ENCODE measurements at places on chromosomes 11 and 22.

GRCh38 chr11:11396301-11397035 lies 43.4 kb upstream of the CSNK2A3 start:
- DNase-seq: peak; percentile 83

- DNase-seq: no peak
Observed at GRCh38 chr11:114167355-114167754, 107.8 kb downstream of the ZBTB16 start.

DNA sequence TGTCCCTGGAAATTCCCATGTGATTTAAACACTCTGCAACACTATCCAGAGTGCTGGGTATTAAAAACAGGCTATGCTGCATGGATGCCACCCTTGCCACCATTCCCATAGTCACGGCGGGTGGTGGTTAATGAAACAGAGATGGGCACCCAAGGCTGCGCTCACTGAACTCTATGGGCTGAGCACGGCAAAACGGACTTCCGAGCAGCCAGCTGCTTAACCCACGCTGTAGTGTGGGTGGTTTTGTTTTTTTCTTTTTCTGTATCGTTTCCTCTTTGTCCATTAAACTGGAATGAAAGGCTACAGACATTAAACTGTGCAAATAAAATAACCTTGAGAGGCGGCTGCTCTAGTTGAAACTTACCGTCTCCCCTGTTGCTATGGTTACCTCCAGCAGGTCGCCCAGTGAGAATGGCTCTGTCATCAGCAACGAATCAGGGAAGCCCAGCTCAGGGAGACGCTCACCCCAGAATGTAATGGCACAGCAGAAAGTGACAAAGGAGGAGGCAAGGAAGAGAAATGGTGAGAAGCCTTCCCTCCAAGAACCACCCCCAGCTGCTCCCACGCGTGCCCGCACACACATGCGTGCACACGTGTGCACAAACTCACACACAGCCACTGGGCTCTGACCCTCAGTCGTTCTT lies 102.1 kb downstream of the C11orf91 start:
- DNase-seq: no peak

DNA sequence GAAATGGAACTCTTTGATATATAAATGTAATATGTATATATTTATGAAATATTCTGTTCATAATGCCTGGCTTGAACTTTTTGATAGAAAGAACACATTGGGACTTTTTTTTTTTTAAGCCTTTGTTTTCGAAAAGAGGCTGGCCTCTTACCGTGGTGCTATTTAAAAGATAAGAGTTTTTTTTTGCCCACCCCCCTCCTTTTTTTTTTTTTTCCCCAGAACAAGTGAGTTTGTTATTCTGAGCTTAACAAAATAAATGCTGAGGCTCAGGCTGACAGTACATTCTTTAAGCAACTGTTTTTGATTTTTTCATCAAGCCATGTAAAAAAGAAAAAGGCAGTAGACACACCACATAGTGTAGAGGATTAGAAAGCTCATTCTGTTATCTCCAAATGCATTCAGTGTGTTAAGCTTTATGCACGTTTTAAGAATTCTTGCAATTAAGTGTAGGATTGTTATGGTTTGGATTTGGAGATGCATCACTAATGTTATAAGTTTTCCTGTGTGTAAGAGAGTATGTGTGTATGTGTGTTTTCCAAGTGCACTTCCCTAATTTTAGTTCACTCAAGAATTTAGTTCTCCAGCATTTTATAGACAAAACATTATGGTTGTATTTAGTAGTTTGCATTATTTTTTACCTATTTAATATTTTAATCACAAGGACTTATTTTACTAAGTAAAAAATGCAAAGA lies 12.0 kb downstream of the PDHX start:
- no peak for DNase-seq

DNA sequence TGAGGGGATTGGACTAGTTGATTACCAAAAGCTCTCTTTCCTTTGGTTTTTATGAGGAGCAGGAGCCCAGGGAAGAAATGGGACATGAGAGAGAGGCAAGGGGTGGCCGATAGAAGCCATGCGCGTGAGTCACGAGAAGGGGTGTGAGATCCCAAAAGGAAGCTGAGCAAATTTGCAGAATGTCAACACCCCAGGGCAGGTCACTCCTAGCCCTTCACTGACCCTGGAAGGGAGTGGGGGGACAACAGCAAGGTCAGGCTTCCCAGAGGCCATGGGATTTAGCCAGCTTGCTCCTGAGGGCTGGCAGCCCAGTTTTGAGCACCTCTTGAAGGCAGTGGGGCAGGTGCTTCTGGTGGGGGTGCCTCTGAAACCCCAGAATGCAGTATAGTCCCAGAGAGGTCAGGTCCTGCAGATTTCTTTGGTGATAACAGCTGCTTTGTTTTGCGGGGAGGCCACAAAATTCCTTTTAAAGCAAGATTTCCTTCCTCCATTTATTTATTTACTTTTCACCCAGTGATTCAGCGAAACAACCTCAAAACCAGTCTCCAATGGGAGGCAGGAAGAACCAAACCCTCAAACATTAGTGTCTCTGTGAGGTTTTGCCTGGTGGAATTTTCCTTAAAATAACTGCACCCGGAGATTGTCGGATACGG lies 40.1 kb upstream of the TIMP3 start:
- DNase-seq: peak; percentile 63

GRCh38 chr11:81744336-81745116 lies 989.1 kb downstream of the FAM181B start:
- no peak for DNase-seq

DNA sequence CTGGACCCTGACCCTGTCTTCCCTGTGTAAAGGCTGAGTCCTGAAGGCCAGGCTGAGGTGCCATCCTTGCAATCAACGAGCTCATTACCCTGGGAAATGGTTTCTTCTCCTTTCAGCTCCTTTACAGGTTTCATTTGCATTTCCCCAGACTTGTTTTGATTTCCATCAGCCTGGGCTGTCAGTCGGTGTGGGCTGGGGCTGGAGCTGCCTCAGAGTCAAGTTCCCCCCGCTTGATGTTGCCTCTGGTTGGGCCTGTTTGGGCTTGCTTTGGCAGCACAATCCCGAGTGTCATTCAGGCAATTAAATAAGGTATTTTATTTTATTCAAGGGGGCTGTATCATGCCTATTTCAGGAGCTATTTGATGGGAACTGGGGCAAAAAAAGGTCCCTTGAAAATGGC lies 424.9 kb downstream of the INSC start:
- no peak for DNase-seq

DNA sequence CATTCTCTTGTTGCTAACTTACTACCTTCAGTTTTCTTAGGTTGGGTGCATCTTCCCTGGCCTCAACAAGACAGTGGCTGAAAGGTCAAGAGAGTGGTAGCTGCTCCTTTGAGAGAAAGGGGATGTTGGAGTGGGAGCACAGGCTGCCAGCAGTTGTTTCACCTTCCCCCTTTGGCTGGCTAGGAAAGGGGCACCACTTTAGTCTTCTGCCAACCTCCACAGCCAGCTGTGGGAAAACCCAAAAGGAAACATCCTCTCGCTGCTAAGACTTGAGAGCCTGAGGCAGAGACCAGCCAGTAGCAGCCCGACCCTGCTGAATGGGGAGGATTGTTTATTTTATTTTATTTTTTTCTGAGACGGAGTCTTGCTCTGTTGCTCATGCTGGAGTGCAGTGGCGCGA lies 34.4 kb downstream of the MARK2 start:
- DNase-seq: no peak

GRCh38 chr11:113193946-113194345 lies 120.4 kb upstream of the TTC12 start:
- peak; percentile 10 for DNase-seq

DNA sequence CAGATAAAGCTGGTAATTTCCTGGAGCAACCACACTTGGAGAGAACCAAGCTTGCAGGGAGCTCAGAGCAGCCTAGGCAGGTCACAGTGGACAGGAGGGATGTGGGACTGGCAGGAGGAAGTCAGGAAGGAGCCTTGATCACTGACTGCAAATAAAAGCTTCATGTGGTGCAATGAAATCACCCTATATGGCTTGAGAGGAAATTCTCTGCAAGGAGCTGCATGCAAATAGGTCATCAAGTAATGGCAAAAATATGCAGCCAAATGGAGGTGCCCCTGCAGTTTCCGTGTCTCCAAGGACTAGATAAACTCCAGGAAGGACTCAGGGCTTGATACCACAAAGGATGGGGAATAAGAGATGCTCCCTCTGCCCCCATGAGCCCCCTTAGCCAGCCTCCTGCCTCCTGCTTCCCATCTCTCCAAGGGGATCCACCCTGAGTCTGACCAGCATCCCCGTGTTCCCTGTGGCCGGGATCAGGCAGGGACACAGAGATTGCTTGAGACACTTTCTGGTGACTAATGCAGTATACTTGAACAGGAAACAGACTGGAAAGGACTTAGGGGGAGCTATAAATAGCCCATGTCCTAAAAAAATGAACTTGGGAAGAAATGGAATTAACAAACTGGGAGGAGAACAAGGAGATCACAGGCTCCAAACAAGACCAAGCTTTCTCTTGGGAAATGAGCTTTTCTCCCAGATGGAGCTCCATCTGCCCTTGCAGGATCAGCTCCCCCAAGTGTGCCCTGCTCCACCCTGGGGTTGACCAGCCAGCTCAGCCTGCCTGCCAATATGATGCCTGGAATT lies 23.9 kb upstream of the MICAL2 start:
- peak; percentile 96 for DNase-seq

DNA sequence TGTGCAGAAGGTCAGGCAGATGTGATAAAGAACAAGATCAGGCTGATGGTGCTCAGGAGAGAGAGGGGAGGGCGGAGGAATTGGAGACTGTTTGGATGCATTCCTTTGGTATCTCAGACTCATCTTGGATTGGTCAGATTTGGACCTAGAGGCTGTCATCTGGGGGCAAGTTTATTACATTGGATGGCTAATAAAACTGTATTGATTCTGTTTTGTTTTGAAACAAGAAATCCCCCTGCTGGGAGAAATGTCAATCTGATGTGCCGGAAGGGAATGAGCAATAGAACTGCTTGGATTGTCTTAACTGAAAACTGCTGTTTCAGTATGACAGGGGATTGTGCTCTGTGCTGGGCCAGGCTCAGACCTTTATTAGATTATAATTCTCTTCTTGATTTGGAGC lies 25.5 kb upstream of the CCDC90B start:
- no peak for DNase-seq

- peak; percentile 85 for DNase-seq
Observed at GRCh38 chr22:32801537-32802236, at the start of gene TIMP3. Gene TIMP3 (plus strand): TSS chr22:32801705. CDS start chr22:32802002, 297 bp downstream.

GRCh38 chr11:32434356-32435151 lies 785 bp downstream of the WT1 start:
- no peak for DNase-seq

- no peak for DNase-seq
Observed at GRCh38 chr22:20099099-20099711, 16.7 kb upstream of the RANBP1 start.

GRCh38 chr11:126484266-126484665 lies 128.8 kb downstream of the ST3GAL4 start:
- DNase-seq: peak; percentile 76

DNA sequence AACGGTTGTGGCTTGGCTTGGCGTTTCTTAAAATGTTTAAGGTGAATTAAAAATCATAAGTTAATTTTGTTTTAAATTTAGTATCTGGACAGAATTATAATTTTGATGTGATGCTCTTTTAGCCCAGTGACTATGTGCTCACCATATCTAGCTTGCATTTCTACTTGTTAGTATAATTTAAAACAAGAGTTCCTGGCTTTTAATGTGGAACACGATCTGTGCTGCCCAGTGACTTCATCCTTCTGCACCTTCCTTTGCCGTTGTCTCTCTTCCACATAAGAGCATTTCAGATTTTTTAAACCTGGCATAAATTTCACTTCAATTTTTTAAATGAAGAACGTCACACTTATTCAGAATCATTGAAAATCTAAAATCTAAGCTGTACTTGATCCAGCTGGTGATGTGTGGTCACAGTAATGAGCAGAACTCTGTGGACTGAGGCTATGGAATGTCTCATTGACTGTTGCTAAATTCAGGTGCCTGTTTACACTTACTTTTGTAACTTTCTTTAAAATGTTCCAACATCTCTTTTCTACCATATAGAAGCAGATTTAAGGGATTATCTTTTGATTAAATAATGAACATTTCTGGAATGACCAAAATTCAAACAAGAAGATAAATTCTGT lies 75.4 kb upstream of the ADSL start:
- DNase-seq: no peak

- DNase-seq: no peak
Observed at GRCh38 chr11:112361396-112361795, 100.7 kb upstream of the PLET1 start.

DNA sequence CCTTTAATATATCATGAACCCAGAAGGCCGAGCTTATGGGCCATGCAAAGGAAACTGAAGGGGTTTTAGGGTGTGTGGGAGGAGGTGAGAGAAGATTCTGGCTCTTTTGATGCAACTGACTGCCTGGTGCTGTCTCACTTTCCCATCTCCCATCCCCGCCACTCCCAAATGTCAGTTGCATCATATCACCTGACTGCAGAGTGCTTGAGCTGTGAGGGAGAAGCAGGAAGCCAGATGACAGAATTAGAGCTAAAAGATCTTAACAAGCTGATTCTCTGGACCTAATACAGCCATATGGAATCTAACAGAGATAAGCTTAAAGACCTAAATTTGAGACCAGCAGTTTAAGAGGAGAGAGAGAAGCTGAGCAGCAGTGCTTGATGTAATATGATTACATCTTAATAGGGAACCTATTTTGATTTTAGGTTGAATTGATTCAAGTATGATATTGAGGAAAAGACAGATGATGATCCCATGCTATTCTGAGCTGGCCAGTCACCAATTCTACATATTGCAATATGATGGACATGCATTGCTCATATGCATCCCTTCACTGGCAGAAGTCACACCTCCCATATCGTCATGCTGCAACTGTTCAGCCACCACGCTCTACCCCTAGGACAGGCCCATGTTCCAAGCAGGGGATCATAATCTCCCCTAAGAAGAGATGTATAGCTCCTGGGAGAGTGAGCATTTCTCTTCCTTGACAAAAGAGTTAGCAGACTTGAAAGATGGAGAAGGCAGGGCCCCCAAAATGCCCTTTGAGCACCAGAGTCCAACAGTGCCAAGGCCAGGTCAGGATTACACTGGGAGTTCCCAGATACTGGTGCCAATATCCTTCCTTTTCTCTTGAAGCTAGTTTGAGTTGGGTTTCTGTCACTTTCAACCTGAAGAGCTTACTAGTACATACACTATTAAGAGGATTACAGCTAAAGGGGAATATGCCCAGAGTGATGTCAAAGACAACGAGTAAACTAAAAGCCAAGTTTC lies 44.9 kb downstream of the PLEKHA7 start:
- DNase-seq: no peak

GRCh38 chr11:82815406-82815805 lies 81.7 kb upstream of the FAM181B start:
- no peak for DNase-seq

DNA sequence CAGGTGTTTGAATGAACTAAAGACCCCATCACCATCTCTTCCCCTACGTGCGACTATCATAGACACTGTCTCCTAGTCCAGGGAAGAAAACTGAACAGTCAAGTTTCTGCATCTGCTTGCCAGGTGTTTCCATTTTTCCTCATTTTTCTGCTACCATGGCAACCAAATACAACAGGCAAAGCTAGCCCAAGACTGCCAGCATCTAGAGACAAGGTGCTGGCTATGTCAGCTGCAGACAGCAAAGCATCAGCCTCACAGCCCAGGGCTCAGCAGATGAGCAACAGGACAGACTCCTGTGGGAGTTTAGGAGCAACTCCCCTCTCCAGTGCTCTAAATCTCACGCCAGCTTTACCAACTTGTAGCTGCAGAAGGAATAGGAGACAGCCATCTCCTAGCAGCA lies 124.3 kb downstream of the C11orf58 start:
- no peak for DNase-seq

- no peak for DNase-seq
Observed at GRCh38 chr11:31649129-31649966, 139.8 kb downstream of the ELP4 start.

Data from astrocyte of the spinal cord (primary cell).